MCF 10A (cell line): ENCODE measurements at places on chromosomes 16 and 17. TPM values are rescaled to one million over a fixed set of nuclear protein-coding genes. Genes with fewer than 3 reads are reported as not detected.

DNA sequence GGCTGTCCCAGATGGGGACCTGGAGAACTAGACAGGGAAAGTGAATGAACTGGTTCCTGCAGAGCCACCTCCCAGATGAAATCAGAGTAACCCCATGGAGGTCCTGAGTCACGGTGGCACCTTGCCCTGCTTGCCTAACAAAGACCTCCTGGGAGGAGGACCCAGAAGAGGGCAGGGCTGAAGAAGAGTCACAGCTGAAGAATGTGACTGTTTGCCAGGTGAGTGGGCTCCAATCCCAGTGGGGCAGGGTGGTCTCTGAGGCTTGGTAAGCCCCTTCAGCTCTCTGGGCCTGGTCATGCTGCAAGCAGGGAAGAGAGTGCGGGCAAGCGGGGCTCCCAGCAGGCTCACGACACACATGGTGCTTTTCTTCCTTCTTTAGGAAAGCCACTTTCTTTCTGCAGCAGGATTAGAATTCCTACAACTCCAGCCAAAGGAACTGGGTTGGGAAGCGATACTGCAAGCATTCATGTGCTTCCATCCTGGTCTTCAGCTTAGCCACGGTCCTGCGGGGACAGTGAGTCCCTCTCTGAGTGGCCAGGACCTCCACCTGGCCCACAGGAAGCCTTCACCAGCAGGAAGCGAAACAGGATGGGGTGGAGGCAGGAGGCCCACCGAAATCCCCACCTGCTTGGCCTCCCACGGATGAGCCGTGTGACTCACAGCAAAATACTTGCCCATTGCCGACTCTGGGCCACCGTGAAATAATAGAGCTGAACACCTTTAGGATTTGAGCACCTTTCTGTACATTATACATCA, 4.3 kb downstream of the C16orf74 start:
- H3K27ac ChIP-seq = peak overlapping the region; percentile 75
- H3K27me3 ChIP-seq = no peaks in the 10 kb centered on the region
- H3K4me1 ChIP-seq = peaks cover 16% of the 10 kb centered on the region
- peak; percentile 92 for DNase-seq
- H3K36me3 ChIP-seq = peaks cover 17% of the 10 kb centered on the region

GRCh38 chr16:14378689-14379467, 251.2 kb downstream of the PARN start:
- H3K27me3 ChIP-seq = no peaks in the 10 kb centered on the region
- H3K4me3 ChIP-seq = no peak overlapping the region
- peak; percentile 84 for DNase-seq
- peaks cover 16% of the 10 kb centered on the region for H3K36me3 ChIP-seq

GRCh38 chr16:77833921-77834634, 45.7 kb downstream of the VAT1L start:
- peaks cover 12% of the 10 kb centered on the region for H3K27me3 ChIP-seq
- DNase-seq = peak; percentile 72
- no peak overlapping the region for H3K4me3 ChIP-seq

DNA sequence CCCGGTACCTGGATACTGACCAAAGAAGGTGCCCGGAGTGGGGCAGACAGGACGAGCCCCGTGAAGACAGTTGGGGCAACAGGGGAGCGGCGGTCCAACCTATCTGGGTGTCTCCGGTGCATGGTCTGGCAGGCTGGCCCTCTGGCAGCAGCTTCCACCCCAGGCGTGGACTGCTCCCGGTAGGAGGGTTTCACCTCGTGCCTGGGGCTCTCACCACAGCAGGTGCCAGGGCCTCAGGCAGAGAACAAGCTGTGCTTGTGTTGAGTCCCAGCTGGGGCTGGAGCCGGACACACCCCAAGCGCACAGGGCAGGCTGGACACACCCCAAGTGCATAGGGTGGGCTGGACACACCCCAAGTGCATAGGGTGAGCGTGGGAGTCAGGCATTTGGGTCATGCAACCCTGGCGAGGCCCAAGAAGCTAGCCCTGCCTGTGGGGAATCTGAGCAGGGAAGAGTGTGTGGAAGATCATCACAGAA, 1.5 kb upstream of the FBXL16 start:
- peak overlapping the region; percentile 83 for H3K4me3 ChIP-seq
- peaks cover 17% of the 10 kb centered on the region for H3K36me3 ChIP-seq
- DNase-seq = peak; percentile 71
- peak overlapping the region; percentile 67 for H3K27ac ChIP-seq

GRCh38 chr17:16534236-16534635, 34.8 kb downstream of the ZNF287 start:
- no peaks in the 10 kb centered on the region for H3K4me1 ChIP-seq
- peaks cover 4% of the 10 kb centered on the region for H3K36me3 ChIP-seq
- H3K27me3 ChIP-seq = peaks cover 23% of the 10 kb centered on the region
- no peak overlapping the region for H3K27ac ChIP-seq
- DNase-seq = no peak

- H3K27me3 ChIP-seq = no peaks in the 10 kb centered on the region
- no peak overlapping the region for H3K4me3 ChIP-seq
- no peak overlapping the region for H3K27ac ChIP-seq
Measured at GRCh38 chr16:50197582-50197981, 44.5 kb downstream of the TENT4B start.

- H3K27ac ChIP-seq = no peak overlapping the region
- no peaks in the 10 kb centered on the region for H3K27me3 ChIP-seq
- H3K36me3 ChIP-seq = peaks cover 35% of the 10 kb centered on the region
- no peaks in the 10 kb centered on the region for H3K4me1 ChIP-seq
- peak; percentile 85 for DNase-seq
Measured at GRCh38 chr17:2416010-2416734, 15.3 kb upstream of the MNT start.

GRCh38 chr17:62867303-62867702, 59.2 kb upstream of the MARCHF10 start:
- no peak for DNase-seq
- H3K27me3 ChIP-seq = no peaks in the 10 kb centered on the region
- H3K4me1 ChIP-seq = no peaks in the 10 kb centered on the region
- no peaks in the 10 kb centered on the region for H3K36me3 ChIP-seq

- DNase-seq = no peak
- no peak overlapping the region for H3K4me3 ChIP-seq
- no peaks in the 10 kb centered on the region for H3K27me3 ChIP-seq
Measured at GRCh38 chr17:50036455-50037261, 19.3 kb upstream of the ITGA3 start.

GRCh38 chr16:80033783-80034468, 433.4 kb upstream of the MAF start:
- H3K36me3 ChIP-seq = no peaks in the 10 kb centered on the region
- H3K4me3 ChIP-seq = no peak overlapping the region
- no peaks in the 10 kb centered on the region for H3K27me3 ChIP-seq
- no peak for DNase-seq
- H3K4me1 ChIP-seq = peaks cover 7% of the 10 kb centered on the region

GRCh38 chr17:82217530-82218204, 5.0 kb upstream of the CCDC57 start:
- no peaks in the 10 kb centered on the region for H3K27me3 ChIP-seq
- H3K4me3 ChIP-seq = peak overlapping the region; percentile 60
- peaks cover 36% of the 10 kb centered on the region for H3K4me1 ChIP-seq
- H3K27ac ChIP-seq = peak overlapping the region; percentile 90

GRCh38 chr17:81999976-82000802, 22.5 kb downstream of the CENPX start:
- no peak for DNase-seq
- H3K4me1 ChIP-seq = no peaks in the 10 kb centered on the region
- H3K27ac ChIP-seq = no peak overlapping the region
- H3K4me3 ChIP-seq = no peak overlapping the region
- H3K36me3 ChIP-seq = peaks cover 5% of the 10 kb centered on the region
- no peaks in the 10 kb centered on the region for H3K27me3 ChIP-seq

DNA sequence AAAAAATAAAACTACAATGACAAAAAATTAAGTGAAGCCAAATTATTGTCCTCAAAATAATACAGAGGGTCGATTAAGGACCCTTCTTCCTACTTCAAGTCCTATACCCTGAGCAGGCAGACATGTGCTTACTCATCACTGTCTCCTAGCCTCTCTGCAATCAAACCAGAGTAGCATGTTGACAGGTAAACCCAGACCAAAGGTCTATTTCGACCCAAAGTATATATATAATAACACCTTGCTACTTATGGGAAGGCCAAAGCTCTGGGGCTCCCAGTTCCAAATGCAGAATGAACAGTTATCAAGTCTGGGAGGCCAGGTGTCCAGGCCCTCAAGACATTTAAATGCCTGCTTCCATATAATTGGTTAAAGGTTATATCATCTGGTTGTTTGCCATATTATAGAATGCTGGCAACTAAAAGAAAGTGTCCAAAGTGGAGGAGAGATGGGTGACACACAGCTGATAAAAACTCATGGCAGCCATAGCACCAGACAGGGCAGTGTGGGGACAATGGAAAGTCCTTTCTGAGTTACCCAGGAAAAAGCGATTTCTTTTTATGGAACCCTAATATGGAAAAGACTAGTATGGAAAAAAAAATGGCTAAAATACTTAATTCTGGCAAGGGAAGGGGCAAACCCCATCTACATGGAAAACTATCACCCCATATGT, 53.6 kb downstream of the N4BP1 start:
- no peak overlapping the region for H3K27ac ChIP-seq
- H3K4me1 ChIP-seq = peaks cover 18% of the 10 kb centered on the region
- H3K36me3 ChIP-seq = peaks cover 34% of the 10 kb centered on the region
- H3K27me3 ChIP-seq = no peaks in the 10 kb centered on the region
- DNase-seq = no peak

- H3K36me3 ChIP-seq = no peaks in the 10 kb centered on the region
- peaks cover 31% of the 10 kb centered on the region for H3K27me3 ChIP-seq
- H3K4me1 ChIP-seq = no peaks in the 10 kb centered on the region
- H3K27ac ChIP-seq = no peak overlapping the region
Measured at GRCh38 chr17:343211-343610, 9.4 kb downstream of the RPH3AL start.

Gene RCVRN
- not detected in 2 replicates for total RNA-seq

Gene GJC1
- total RNA-seq = 6.9 and 7.9 TPM in 2 replicates

Gene OR1A1
- total RNA-seq = not detected in 2 replicates

Gene ANKFN1
- 0.49 and 1.1 TPM in 2 replicates for total RNA-seq

Gene TMEM88
- 3.5 and 4.4 TPM in 2 replicates for total RNA-seq

Gene NACA2
- total RNA-seq = not detected in 2 replicates

Gene CACNG5
- not detected in 2 replicates for total RNA-seq
